ENCODE measurements at places on chromosomes 4 and X.

GRCh38 chr4:168923526-168924194, 86.4 kb downstream of the CBR4 start:
- DNase-seq: peak; percentile 66

GRCh38 chr4:700587-701264, 4.9 kb upstream of the PCGF3 start:
- DNase-seq: no peak

GRCh38 chrX:139186991-139187390, 343.5 kb upstream of the F9 start:
- no peak for DNase-seq

- no peak for DNase-seq
Observed at GRCh38 chrX:32744921-32745320, 466.4 kb downstream of the DMD start.

GRCh38 chr4:95732061-95732460, 107.8 kb upstream of the PDHA2 start:
- no peak for DNase-seq

- DNase-seq: no peak
Observed at GRCh38 chr4:159432436-159432835, 329.6 kb downstream of the RAPGEF2 start.

DNA sequence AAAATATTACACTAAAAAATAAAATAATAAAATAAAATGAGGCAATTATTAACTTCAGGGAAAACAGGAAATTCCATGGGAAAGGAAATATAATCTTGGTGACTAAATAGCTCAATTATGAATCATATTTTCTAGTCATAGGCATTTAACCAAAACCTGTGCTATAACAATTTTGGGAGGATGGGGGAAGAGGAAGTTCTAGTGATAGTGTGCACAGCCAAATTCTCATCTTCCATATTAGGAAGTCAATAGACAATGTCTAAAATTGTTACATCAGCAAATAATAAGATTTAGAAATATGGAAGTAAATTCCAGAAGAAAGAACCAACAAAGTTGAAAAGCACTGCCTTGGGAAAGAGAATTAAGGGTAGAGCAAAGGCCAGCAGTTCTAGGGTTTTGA, 2.8 kb downstream of the AWAT2 start:
- no peak for DNase-seq

DNA sequence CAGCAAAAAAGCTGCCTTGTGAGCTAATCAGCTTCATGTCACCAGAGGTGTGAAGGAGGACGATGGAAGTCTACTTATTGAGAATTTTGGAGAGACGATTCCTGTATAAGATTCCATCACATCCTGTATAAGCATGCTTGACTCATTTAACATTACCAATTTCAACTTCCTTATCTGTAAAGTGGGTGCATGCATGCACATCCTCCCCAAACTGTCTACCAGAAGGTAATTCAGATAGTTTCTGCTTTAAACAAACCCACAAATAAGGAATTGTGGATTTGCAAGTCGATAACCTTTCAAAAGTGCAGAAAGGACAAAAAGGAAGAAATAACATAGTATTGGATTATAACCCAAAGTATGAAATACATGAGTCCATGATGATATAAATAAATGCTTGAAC, 31.1 kb downstream of the AKAP4 start:
- DNase-seq: no peak

DNA sequence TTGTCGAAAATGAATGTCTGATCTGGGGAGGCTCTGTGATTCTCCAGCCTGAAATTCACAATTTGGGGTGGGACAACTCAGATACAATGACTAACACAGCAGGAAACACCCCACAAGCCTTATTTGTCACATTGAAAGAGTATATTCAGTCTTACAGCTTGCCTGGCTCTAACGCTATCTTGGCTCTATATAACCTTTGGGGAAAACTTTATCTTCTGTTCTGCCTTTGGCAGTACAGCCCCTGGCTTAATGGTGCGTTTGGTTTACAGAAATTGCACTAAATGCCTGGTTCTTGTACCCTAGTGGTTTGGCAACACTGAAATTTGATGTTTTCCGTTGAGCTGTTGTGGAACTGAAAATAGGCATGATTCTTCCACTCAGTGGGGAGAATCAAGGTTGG, 178.1 kb upstream of the VEGFC start:
- DNase-seq: no peak

DNA sequence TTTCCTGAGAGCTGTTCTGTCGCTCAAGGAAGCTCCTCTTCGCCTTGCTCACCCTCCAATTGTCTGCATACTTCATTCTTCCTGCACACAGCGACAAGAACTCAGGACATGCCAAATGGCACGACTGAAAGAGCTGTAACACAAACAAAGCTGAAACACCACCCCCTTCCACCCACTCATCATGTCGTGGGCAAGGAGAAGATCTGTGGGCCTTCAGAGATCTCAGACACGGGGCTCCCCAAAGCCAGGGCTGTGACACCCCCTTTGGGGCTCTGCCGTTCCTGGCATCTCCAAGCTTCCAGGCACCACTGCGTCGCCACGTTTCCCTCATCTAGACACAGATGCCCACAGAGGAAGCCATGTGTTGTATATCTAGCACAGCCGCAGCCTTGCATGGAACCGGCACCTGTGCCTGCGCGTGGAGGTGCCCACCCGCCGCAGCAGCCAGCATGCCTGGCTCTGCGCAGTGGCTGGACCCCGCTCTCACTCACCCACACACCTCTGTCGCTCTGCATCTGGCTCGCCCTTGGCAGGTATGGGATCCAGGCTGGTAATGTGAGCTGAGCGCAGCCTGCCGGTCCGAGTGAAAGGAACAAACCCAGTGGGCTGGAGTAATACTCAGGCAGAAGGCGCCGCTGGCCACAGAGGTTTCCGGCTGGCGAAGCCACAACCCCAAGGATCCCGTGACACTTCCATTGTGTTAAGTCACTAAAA, 676.4 kb upstream of the INTU start:
- no peak for DNase-seq

- DNase-seq: no peak
Observed at GRCh38 chr4:134585972-134586371, 384.4 kb upstream of the PABPC4L start.

GRCh38 chr4:175346376-175346775, 428.2 kb downstream of the ADAM29 start:
- no peak for DNase-seq

Data from COR-L47 (cell line).